ENCODE measurements at places on chromosomes 7 and 10.

- no peak for DNase-seq
Measured at GRCh38 chr7:71491336-71491735, 359.4 kb downstream of the GALNT17 start.

DNA sequence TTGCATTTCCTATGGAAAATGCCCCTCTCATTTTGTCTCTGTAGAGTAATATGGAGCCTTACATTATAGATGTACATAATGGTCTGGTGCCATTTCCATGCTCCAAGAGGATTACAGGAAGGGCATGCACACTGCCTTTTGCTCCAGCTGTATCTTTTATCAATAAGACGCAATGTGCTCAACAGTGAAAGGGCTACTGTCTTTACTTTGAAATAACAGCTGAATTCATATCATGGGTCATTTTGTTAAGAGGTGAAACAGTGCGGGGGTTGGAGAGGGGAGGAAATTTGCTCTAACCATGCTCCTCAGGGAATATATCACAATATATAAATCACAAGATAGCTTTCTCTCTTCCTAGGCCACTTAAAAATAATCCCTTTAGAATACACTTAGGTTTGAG, 77.7 kb downstream of the ICA1 start:
- no peak for DNase-seq

- DNase-seq: no peak
Measured at GRCh38 chr7:5222841-5223411, 32.9 kb downstream of the WIPI2 start.

DNA sequence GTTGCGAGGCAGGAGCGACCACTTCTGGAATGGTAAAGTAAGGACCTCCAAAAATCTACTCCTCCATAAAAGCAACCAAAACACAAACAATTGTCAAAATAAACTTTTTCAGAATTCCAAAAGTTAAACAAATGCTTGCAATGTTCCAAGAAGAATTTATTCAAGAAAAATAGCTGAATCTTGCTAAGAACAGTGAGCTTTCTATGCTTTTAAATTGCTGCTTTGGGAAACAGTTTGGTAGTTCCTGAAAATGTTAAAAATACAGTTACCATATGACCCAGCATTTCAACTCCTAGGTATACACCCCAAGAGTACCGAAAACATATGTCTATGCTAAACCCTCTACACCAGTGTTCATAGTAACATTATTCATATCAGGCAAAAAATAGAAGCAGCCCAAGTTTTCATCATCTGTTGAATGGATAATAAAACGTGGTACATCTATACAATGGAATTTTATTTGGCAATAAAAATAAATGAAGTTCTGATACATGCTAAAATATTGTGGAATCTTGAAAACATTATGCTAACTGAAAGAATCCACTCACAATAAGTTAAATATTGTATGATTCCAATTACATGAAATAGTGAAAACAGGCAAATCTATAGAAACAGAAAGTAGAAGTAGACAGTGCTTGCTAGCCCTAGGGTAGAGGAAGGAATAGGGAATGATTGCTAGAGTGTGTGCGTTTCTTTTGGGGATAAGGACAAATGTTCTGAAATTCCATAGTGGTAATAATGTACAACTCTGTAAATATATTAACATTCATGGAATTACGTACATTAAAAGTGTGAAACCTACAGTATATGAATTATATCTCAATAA, 57.0 kb downstream of the LRRN3 start:
- DNase-seq: no peak

- DNase-seq: no peak
Measured at GRCh38 chr10:28089467-28089866, 90.6 kb upstream of the ODAD2 start.

DNA sequence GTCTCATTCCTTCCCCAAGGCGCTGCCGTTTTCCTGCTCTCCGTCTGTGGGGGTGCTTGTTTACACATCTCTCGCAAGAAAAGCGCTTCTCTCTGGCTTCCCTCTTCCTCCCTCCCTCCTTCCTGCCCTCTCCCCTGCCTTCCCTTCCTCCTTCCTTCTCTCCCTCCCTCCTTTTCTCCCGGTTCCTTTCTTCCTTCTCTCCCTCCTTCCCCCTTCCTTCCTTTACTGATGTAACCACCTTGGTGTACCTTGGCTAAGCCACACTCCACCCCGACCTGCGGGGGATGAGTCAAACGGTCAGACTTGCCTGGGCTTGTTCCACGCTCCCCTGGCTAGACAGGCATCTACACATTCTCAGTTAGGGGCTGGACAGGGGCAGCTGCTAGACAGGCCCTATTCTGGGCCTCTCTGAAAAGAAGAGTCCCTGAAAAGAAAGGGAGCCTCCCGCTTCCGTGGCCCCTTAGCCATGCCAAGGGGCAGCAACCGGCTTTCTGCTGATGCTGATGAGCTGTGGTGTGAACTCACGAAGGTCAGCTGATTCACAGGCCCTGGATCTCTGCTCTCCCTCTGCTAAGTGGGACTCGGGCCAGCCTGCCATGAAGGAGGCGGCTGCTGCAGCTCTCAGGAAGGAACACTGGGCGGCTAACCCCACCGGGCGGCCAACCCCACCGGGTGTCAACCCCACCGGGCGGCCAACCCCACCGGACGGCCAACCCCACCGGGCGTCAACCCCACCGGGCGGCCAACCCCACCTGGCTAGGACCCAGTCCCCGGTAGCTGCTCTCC, 216.8 kb downstream of the TCERG1L start:
- DNase-seq: no peak

DNA sequence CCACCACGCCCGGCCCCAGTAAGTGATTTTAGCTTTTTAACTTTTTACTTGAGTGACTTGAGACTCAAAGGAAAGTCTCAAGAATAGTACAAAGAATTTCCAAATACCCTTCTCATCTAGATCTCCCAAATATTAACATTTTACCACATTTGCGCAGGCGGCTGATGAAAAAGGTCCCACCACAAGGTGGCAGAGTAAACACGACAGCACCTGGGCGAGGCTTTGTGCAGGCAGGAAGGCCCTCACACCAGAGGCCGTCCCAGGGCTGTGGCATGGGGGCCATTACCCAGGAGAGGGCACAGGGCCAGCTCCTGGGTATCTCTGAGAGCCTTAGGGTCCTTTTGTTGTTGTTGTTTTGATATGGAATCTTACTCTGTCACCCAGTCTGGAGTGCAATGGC, 50.0 kb upstream of the WIPI2 start:
- DNase-seq: no peak

DNA sequence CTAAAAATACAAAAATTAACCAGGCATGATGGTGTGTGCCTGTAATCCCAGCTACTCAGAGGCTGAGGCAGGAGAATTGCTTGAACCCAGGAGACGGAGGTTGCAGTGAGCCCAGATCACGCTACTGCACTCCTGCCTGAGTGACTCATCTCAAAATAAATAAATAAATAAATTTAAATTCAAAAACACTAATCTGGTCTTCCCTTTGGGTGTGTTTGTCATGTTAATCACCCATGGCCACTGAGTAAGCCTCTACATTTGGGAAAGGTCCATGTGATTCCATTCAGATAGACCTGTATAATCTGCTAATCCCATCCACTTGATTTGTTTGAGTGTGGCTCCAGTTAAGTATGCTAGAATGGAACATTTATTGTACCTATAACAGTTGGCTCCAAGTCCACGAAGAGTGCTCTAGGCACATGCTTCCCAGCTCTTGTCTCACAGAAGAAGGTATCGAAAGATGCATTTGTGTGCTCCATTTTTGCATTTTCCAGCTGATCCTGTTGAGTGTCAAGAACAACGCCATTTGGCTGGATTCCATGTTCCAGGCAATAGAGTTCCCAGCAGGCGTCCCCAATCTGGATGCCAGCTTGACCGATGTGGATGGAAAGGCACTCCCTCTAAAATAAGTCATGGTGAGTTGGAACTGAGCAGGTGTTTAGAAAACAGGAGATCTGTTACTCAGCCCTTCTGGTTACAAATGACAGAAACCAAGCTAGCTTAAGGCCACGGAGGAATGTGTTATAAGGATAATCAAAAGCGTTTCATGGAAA, 4.0 kb downstream of the TUBAL3 start:
- DNase-seq: no peak

DNA sequence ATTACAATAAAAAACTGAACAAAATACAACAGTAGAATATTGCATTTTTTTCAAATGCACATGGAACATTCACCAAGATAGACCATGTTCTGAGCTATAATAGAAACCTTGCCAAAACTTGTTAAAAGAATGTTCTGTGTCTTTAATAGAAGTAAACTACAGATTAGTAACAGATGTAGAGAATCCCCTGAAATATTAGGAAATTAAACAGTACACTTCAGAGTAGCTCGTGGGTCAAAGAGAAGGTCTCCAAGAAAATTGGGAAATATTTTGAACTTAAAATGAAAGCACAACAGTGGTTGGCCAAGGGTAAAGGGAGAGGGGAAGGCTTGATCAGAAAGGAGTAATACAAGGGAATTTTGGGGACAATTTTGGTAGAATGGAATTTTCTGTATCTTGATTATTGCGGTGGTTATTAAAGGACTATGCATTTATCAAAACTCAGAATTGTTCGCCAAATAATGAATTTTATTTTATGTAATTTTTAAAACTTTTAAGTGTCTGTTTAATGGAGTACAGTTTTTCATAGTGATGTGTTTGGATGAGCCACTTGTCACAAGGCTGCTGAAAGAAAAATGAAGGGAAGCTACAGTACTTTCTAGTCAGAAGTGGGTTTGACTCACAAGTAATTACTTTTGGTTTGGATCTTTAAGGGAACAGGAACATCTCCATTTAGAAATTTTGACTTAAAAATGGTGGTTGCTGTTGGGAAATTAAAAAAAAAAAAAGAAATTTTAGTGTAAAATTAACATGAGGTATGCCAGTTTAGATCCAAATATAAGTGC, 10.2 kb downstream of the PLEKHA8 start:
- DNase-seq: no peak

- DNase-seq: no peak
Measured at GRCh38 chr7:75958802-75959543, 35.4 kb downstream of the TMEM120A start.

GRCh38 chr10:47408606-47409005, 24.5 kb upstream of the ZNF488 start:
- DNase-seq: no peak

DNA sequence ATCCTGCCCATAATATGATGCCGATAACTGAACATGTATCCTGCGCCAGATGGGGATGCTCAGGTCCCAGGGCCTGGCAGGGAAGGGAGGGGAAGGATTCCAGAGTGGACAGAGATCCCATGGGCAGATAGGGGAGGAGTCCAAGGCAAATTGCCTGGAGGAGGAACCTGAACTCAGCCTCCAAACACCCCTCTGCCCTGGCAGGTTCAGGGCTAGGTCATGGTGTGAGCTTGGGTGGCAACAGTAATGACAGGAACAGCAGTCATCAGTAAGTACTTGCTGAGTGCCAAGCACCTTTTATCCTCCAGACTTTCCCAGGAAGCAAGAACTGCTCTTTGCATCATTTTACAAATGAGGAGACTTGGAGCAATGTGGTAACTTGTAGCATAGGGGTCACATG, 3.8 kb upstream of the PALD1 start:
- DNase-seq: no peak

GRCh38 chr10:21889477-21890275, 113.9 kb downstream of the DNAJC1 start:
- DNase-seq: no peak
